ENCODE measurements at places on chromosomes 7 and 10. TPM values are rescaled to one million over a fixed set of nuclear protein-coding genes. Genes with fewer than 3 reads are reported as not detected.

- no peak overlapping the region for H3K4me3 ChIP-seq
- no peak for DNase-seq
- H3K4me1 ChIP-seq, result peaks cover 12% of the 10 kb centered on the region
- no peak overlapping the region for H3K27ac ChIP-seq
- H3K27me3 ChIP-seq, result peaks cover 3% of the 10 kb centered on the region
- peaks cover 3% of the 10 kb centered on the region for H3K36me3 ChIP-seq
These were observed 112.7 kb downstream of the ICA1 start for GRCh38 chr7:8149222-8149621.

GRCh38 chr7:25557379-25557917 lies 329.2 kb upstream of the NPVF start:
- DNase-seq, result no peak
- H3K27ac ChIP-seq, result no peak overlapping the region

DNA sequence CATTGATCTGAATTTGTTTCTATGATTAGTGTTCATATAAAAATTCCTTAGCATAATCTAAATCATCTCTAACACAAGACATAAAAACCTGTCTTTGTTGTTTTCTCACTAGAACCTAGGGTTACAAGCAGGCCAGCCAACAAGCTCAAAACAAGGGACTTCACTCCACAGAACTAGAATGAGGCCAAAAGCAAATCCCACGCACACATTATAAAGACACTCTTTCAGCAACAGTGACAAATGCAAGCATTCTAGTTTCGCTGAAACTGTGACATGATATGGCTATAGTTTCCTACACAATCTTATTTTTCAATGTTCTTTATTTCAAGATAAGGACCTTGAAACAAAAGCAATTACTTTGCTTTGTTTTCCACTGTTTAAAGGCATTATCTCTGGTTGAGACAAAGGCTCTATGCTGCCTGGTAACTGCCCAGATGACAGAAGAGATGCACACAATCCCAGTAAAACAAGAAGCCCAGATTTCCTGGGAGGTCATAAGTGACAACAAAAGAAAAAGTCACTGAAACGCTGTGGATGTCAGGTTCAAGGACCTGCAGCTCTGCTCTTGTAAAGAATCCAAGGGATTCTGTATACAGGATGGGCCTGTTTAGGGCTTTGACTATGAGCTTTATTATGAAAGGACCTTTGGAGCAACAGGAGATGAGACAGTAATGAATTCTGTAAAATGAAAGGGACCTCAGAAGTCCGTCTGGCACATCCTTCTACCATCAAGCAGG lies 105.3 kb downstream of the SORCS1 start:
- no peak for DNase-seq
- no peak overlapping the region for H3K27ac ChIP-seq
- H3K27me3 ChIP-seq, result no peaks in the 10 kb centered on the region
- no peaks in the 10 kb centered on the region for H3K4me1 ChIP-seq

DNA sequence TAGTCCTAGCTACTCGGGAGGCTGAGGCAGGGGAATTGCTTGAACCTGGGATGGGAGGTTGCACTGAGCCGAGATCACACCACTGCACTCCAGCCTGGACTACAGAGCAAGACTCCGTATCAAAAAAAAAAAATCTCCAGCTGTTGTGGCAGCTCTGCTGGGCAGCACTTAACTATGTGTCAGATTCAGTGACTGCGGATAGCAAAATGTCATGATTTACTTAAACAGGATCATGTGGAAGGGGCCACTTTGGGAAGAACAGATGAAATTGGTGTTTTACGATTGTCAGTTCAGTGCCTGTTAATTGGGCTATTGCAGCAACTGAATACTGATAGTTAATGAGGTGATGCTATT lies 15.3 kb downstream of the OGDH start:
- H3K36me3 ChIP-seq, result peaks cover 60% of the 10 kb centered on the region
- H3K27ac ChIP-seq, result no peak overlapping the region
- no peak overlapping the region for H3K4me3 ChIP-seq
- no peaks in the 10 kb centered on the region for H3K27me3 ChIP-seq

- H3K36me3 ChIP-seq, result peaks cover 3% of the 10 kb centered on the region
- DNase-seq, result no peak
- H3K4me3 ChIP-seq, result no peak overlapping the region
- no peak overlapping the region for H3K27ac ChIP-seq
These were observed 10.7 kb downstream of the EBF3 start for GRCh38 chr10:129953119-129954051.

The WNT2 gene
- total RNA-seq, result not detected

The HOXA1 gene
- 0.92 TPM for total RNA-seq

Measured in activated CD8-positive, alpha-beta T cell treated with anti-CD3 and anti-CD28 coated beads, Interleukin-2, amount 10 ng/mL, durations not matched to agents 7 days and 5 days (primary cell).